ENCODE measurements at places on chromosomes 12 and 14.

DNA sequence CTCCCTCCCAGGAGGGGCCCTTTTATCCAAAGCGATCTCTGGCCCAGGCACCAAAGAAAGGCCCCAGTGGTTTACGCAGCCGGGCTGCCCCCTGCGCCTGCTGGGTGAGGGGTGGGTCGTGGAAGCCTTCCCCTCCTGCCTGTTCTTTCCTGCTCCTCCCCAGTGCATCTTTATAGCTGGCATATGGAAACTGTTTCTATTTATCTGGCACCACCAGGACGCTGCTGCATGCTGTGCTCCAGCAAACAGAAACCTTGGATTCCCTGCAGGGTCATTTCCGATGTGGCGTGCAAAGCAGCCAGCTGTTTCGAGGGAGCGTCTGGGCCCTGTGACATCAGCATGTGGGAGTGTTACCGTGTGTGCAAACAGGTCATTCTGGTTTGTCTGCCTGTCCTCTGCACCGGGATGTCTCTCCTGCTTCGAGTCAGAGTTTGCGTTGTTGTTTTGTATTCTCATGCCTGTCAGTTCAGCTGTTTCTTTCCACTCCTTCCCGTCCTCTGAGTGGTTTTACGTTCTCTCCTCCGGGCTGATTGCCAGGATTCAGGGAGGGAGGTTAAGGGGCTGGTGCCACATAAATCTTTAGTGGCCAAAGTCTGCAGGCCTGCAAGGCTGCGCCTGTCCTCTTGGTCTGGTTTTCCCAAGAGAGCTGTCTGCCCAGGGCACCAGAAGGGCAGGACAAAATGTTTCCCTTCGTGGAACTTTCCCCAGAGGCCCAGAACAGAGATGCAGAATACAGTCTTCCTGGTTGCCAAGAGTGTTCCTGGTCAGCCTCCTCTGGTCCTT is 24.6 kb downstream of the TPCN1 start:
- ATAC-seq = no peak

DNA sequence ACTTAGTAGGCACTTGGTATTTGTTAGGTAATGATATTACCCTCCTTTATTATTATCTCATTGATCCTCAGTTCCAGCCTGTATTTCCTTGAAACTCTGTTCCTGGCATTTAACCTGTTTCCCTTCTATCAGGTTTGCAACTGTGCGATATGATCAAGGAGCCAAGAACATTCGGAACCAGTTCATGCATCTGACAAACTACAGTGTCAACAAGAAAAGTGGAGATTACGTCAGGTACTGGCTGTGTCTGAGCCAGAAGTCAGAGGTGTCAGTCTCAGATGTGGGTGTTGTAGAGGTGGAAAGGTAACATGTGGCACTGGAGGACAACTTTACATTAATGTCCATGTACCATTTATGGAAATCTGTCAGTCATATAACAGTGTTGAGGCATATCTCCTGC is 56.7 kb downstream of the TTLL5 start:
- no peak for ATAC-seq

DNA sequence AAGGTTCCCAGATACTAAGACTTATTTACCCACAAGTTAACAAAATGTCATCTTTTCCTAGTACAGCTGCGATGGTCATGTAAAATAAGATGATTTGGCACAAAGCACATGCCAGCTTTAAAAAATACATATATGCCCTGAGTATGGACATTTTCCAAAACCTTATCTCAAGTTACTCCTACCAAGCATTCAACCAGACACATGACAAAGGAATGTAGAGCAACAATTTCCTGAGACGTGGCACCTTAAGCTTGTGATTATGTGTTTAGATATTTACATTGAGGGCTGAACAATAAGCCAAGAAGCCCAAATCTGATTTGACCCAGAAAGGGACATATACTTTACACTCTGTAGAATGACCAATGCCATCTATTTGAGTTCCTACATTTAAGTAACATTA is 24.5 kb upstream of the OVCH1 start:
- ATAC-seq = no peak

GRCh38 chr14:23577710-23578392 is 739 bp downstream of the JPH4 start:
- ATAC-seq = no peak

DNA sequence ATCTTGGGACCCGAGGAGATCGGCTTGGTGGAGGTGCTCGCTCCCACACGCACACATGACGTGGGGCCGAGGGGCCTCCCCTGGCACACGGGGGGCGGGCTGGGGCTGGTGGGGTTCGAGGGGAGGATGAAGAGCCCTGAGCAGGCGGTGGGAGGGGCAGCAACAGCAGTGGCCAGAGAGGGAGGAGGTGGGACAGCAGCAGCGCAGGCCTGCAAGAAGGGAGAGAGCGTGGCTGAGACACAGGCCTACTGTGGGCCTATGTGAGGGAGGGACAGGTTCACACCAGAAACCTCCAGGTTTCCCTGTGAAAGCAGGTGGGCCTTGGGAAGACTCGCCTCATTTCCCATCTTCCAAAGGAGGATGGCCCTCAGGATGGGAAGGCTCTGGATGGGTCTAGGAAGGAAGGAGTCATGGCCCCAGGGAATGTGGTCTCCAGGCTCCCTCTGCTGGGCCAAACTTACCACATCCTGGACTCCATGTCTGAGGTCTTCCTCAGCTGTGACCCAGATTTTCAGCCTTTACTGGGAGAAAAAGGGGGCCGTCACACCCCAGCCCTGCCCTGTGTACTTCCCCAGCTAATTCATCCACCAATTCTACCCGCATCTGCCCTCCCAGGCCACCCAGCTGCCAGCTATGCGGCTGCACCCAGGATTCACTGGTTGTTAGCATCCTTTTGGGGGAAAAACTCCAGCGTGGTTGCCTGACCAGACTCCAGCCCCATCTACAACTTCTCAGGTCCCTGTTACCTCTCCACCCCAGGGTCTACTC is 2.8 kb downstream of the PIANP start:
- ATAC-seq = peak; percentile 39

- no peak for ATAC-seq
Observed at GRCh38 chr12:121025442-121026226, 9.3 kb upstream of the C12orf43 start.

- ATAC-seq = no peak
Observed at GRCh38 chr12:3632256-3632655, 120.7 kb downstream of the CRACR2A start.

DNA sequence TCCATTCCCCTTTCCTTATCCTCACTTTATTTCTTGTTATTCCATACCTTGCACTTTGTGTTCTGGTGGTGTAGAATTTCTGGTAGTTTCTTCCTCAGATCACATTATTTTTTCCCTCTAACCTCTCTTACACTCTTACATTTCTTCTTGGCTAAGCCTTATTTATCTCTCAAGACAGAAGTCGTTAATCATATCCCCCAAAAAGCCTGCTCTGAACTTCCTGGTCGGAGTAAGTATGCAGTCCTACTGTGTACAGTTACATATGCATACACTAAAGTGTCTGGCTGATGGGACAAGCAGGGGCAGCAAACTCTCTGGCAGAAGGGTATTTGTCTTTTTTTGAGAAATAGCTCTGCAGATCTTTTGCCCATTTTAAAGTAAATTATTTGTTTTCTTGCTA is 33.1 kb upstream of the USP15 start:
- ATAC-seq = no peak

GRCh38 chr12:63934936-63935335 is 90.4 kb downstream of the SRGAP1 start:
- no peak for ATAC-seq

- ATAC-seq = no peak
Observed at GRCh38 chr14:51604073-51604472, 47.6 kb upstream of the FRMD6 start.
